ENCODE measurements at places on chromosomes 4 and X.

- no peak for DNase-seq
Measured at GRCh38 chrX:37746218-37746941, 33.5 kb upstream of the CYBB start.

DNA sequence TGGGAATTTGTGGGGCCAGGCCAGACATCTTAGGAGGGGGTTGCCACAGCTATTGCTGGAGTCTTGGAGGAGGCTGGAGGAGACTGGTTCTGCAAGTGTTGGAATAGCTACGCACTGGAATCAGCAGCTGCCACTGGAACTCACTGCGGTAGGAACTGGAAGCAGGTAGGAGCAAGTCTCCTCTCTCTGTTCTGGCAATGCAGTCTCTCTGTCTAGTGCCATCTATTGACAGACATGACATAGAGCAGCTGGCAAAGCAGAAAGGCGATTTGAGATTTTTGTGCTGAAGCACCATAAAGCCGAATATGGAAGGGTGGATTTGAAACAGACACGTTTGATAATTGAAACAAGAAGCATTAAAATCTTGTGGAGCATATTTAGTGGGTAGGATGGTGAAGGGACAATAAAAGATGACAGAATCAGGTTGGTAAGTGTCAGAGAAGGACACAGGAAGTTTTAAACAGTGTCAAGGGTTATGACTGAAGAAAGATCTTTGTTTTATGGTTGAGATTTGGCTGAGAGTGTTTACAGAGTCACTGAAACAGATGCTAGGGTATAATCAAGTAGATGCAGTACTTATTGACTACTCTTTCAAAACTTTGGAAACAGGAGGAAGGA, 23.5 kb upstream of the SYNPO2 start:
- DNase-seq, result peak; percentile 51

GRCh38 chr4:7526491-7526890, 91.8 kb upstream of the PSAPL1 start:
- no peak for DNase-seq

DNA sequence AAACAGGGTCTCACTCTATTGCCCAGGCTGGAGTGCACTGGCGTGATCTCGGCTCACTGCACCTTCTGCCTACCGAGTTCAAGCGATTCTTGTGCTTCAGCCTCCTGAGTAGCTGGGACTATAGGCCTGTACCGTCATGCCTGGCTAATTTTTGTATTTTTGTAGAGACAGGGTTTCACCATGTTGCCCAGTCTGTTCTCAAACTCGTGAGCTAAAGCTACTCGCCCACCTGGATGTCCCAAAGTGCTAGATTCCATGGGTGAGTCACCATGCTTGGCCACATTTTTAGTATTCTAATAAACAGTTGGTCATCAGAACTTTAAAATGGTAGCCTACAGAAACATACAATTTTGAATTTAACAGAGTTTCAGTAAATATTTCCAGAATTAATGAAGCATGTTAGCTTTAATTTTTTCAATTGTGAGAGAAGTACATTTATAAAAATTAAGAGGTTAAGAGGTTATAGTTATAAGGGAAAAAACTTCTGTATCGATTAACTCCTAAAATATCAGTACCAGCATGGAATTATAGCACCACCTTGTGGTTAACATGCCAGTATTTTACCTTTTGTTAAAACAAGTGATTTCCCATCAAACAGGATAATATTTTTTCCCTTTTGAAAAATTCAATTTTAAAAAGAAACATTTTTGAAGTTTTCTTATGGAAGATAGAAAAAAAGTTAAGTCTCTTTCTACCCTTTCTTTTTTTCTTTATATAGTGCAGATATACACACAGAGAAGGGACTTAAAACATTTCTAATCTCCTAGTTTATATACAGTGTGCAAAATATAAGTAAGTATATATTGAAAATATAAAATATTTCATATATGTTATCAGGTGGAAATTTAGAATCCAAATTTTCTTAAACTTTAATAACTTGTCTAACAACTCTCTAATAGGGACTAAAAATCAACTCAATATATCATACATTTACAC, 35.4 kb downstream of the CEP44 start:
- peak; percentile 46 for DNase-seq

GRCh38 chrX:44036336-44036735, 63.1 kb upstream of the NDP start:
- DNase-seq, result no peak

DNA sequence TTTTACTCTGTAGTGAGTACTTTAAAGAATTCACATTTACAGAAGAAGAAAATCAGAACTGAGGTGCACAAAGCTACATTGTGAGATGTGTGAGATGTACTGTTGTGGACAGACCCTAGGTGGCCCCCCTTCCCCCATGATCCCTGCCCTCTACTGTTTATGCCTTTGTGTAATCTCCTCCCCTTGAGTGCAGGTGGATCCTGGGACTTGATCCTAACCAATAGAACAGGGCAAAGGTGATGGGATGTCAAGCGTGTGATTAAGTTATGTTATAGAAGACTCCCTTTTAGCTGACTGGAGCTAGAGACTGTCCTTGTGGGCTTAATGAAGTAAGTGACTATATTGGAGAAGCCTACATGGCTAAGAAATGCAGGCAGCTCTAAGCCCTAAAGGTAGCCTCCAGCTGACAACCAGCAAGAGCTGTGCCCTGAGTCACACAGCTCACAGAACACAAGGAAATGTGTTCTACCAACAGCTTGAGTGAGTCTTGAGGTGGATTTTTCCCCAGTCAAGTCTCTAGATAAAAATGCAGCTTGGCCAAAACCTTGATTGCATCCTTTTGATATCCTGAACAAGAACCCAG, 225.2 kb upstream of the LEF1 start:
- DNase-seq, result no peak

DNA sequence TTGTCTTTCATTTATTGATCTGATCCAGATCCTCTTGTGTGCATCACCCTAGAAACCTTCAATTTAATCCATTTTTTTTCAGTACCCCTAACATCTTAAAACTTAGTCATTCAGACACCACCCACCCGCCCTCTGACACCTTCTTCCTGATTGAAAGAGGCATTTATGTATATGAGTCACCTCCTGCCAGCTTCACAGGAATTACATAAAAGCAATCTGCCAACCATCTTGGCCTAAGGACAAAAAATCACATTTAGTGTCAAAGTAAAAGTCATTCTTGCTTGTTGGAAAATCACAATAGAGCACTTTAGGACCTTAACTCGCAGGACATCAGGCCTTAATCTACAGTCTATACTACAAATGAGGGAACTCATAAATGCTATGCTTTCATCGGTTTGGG, 52.1 kb downstream of the NDST3 start:
- peak; percentile 76 for DNase-seq

Measured in kidney capillary endothelial cell (primary cell).